Skeletal muscle cell (primary cell): ENCODE measurements at places on chromosomes 7 and 10.

- DNase-seq, result no peak
These were observed 79.6 kb downstream of the RAPGEF5 start for GRCh38 chr7:22277375-22277774.

GRCh38 chr10:75294031-75294437 is 58.3 kb upstream of the COMTD1 start:
- DNase-seq, result no peak

DNA sequence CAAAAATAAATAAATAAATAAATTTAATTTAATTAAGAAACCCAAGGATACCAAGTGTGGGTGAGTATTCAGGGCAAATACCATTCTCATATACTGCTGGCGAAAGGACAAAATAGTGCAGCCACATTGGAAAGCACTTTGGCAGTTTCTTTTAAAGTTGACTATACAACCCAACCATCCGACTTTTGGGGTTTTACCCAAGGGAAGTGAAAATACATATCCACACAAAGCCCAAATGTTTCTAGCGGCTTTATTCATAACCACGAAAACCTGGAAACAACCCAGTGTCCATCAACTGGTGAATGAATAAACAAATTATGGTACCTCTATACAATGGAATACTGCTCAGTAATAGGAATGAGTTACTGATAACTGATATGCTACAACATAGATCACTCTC is 36.2 kb upstream of the OGDHL start:
- no peak for DNase-seq

GRCh38 chr10:77533887-77534278 is 103.7 kb downstream of the KCNMA1 start:
- no peak for DNase-seq

DNA sequence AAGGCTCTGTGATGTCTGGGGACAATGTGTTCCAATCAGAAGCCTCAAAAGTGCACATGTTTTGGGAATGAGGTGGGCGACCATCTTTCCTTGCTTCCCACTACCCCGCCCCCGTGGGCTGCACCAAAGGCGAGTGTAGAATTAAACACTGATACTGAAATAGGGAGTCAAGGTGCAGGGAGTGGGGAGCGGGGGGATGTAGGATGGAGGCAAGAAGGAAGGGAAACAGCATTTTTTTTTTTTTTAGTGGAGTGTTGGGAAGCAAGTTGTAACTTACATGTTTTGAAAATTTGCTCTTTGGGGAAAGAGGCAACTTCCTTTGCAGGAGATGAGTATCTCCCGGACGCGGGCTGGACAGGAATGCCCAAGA is 484 bp upstream of the DLX5 start:
- DNase-seq, result no peak

- DNase-seq, result no peak
These were observed 220.2 kb downstream of the DGKI start for GRCh38 chr7:137626469-137627067.

DNA sequence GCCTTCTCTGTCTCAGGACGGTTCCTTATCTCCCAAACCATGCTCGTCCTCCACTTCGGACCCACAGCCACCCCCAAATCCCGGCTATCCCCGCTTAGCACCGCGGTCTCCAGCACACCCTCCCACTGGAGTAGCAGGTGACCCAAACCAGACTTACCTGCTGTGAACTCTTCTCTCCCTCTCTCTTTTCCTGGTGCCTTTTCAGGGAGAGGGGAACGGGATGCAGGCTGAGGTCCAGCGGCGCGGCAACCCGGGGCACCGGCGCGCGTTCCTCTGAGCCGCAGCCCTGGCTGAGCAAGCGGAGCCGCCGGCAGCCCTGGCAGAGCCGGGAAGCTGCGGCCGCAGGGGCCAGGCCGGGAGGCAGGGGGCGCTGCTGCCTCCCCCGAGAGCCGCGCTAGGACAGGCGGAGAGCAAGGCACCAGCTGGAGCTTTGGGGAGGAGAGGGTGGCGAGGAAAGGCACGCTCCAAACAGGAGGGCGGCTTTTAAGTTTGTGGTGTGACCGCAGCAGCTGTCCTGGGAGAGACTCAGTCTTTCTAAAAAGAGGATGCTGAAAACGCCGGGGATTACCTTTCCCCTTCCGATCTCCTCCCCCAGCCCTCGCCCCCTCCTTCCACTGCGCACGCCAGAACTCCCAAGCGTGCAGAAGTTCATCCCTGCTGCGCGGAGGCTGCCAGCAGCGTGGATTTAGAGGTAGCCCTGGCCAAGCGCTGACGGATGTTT is at the start of gene SEMA3D:
Gene SEMA3D, minus strand, starts transcription at position 536 of the 721 bp plus-strand sequence. CDS start 65,165 bp downstream, outside the sequence.
- no peak for DNase-seq

- no peak for DNase-seq
These were observed 59.1 kb downstream of the PDGFA start for GRCh38 chr7:460374-461116.
